ENCODE measurements at places on chromosomes 2 and 18.

- no peak for DNase-seq
These were observed 12.5 kb downstream of the KLHL29 start for GRCh38 chr2:23397478-23397877.

- DNase-seq, result no peak
These were observed 47.1 kb downstream of the KCMF1 start for GRCh38 chr2:85018049-85018447.

DNA sequence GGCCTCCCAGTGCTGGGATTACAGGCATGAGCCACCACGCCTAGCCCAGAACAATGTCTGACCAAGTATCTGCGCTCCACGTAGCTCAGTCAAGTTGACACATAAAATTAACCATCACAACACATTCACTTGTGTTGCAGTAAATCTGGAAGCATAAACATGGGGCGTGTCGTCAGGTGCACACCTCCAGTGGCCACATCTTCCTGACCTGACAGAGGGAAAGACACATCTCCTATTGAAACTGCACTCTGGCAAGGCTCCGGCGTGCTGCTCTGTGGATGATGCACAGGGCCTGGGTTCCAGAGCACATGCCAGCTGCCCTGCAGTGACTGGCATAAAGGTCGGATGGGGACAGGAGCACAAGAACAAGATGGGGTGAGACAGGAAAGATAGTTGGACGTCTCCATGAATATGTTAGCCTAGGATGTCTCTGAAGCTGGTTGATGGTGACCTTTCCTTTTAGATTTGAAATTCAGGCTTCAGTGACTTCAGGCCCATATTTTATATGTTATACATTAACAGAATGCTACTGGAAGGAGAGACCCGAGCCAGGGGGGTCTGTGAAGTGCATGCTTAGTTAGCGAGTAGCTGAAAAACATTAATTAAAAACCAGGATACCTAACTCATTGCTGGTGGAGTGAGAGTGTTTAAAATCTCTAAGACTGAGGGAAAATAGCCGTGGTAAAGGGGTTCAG is 10.9 kb downstream of the IMPA2 start:
- DNase-seq, result no peak

GRCh38 chr2:44548221-44549098 is 186.7 kb downstream of the CAMKMT start:
- no peak for DNase-seq

- no peak for DNase-seq
These were observed 117.3 kb downstream of the GALR1 start for GRCh38 chr18:77366720-77367641.

- DNase-seq, result no peak
These were observed 93.7 kb downstream of the LOXHD1 start for GRCh38 chr18:46563317-46563716.

DNA sequence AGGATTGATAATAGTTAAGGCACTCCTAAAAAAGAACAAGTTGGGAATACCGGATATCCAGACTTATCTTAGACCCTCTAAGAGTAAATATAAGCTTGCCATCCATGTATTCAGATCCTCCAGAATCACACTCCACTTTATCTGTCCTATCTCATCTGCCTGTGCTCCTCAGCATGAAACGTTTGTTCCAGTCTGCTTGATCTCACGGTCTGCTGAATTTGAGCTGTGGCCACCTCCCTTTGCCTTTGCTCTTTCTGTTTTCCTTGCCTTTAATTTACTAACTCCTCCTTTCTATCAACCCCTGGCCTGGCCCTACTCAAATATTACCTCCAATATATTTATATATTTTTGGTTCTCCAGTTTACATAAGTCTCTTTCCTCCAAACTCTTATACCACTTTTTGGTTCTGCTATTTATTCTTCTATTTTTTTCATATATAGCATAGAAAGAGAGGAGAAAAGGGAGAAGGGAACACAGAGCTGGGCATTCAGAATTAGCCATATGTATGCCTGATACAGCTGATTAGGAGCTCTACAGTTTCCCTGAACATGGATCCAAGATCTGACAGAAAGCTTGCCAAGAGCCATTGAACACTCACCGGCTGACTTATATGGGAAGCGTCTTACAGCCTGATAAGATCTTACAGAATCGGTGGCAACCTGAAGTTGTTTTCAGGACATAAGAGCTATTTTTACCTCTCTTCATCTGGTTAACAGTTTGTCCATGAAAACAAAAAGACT is 21.8 kb upstream of the DNAJC27 start:
- no peak for DNase-seq

DNA sequence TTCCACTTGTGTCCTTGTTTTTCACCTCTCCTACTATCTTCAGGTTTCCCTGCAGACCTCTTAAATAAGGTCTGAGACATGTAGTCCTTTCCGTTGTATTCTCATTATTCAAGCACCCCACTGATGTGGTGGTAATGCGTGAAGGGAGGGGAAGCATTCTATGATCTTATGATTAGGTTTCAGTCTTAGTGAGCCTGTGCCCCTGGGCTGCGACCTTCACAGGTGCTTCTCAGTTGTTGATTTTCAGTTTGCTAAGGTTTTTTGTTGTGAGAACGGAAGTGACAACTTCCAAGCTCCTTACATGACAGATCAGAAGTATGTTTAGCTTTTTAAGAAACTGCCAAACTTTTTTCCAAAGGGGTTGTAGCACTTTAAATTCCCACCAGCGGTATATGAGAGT is 41.3 kb downstream of the VPS54 start:
- DNase-seq, result no peak

GRCh38 chr18:67261931-67262552 is 254.5 kb downstream of the DSEL start:
- DNase-seq, result no peak

DNA sequence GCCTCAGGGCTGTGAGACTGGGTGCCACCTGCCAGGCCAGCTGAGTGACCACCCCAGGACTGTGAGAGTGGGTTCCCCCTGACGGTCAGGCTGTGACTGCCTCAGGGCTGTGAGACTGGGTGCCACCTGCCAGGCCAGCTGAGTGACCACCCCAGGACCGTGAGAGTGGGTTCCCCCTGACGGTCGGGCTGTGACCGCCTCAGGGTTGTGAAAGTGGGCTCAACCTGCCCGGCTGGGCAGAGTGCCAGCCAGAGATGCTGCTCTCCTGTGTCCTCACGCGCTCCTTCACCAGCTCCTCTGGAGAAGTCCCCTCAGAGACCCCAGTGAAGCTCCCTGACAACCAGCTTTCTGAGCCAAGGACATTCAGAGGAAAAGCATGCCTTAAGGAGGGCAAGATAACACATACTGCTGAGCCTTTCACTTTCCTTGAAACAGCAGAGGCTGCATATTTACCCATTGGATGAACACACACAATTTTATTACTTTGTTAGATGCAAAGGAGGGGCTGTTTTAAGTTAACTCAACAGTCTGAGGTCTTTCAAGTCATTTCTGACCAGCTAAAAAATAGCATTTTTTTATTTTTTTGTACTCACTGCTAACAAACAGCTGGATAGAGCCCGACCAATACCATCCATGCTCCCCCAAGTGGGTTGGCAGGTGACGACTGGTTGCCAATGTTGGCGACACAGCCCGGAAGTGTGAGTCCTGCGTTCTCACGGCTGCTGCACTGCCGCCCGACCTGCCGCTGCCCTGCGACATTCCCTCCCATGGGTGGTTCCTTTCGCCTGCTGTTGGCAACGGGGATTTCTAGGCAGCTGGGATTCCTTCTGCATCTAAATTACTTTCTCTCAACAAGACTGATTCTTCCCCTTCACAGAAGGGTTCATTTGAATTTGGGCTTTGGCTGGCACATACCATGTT is 70.7 kb downstream of the NDUFA10 start:
- no peak for DNase-seq

GRCh38 chr2:74735564-74735963 is 81.5 kb downstream of the SEMA4F start:
- DNase-seq, result no peak

DNA sequence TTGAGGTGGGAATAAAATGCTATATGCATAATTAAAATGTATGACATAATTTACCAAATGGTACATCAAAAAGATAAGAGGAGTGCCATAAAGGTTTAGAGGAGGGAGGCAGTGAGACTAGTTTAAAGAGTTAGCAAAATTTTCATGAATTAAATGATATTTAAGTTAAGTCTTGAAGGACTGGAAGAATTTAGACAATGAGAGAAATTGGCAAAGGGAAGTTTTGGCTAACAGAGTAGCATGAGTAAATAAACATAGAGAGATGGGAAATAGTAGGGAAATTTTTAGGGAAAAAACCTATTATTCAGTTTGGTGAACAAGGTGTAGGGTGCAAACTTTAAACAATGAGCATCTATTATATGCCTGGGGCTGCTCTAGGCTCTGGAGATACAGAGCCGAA is 68.8 kb downstream of the CAVIN2 start:
- no peak for DNase-seq

DNA sequence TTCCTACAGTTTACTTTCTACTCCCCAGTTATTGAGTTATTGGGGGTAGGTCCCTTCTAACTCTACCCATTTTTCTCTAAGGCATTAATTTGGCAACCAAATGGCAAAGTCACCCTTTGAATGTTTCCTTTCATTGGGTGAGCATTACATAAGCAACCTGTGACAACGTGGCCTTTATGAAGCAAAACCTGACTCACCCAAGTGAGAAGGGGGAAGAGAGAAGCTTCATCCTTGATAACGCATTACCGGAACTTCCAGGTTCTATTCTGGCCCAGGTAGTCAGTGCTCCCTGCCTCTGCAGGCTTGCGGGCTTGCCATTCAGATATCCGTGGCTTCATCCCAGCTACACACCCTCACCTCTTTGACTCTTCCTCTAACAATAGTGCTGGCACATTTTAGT is 39.1 kb upstream of the FAM124B start:
- DNase-seq, result no peak

GRCh38 chr2:160126315-160126714 is 63.9 kb upstream of the PLA2R1 start:
- DNase-seq, result no peak

- no peak for DNase-seq
These were observed 231.5 kb downstream of the AFF3 start for GRCh38 chr2:99910902-99911301.

- no peak for DNase-seq
These were observed 3.5 kb downstream of the RALB start for GRCh38 chr2:120255986-120256650.

GRCh38 chr2:84493514-84493913 is 22.8 kb upstream of the DNAH6 start:
- DNase-seq, result no peak

- no peak for DNase-seq
These were observed at the start of gene COL6A3 for GRCh38 chr2:237413777-237414661. Gene COL6A3 (minus strand): TSS chr2:237414164. CDS start chr2:237396817, 17,347 bp downstream.

DNA sequence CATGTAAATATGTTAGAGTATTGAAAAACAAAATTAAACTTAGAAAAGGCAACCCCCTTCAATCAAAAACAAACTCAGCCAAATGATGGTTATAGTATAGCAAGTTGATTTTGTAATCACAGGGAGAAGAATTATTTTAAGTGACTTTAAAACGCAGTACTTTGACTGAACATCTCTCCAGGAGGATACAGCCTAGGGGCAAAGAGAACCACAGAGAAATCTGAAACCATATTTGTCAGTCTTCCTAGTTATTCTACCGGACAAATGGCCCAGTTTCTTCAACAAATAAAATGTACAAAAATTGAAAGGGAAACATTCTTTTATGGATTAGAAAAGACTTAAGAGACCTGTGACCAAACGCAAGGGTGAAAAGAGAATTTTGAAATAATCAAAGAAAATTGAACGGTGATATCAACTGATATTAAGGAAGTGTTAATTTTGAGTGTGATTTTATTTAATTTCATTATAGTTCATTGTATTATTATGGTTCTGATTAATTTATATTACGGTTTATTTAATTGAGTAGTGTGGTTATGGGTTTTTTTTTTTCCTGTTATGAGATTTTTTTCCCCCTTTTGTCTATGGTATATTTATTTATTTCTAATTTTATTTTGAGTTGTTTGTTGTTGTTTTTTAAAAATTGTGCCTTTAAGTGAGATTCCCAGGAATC is 75.3 kb downstream of the HNRNPLL start:
- no peak for DNase-seq

DNA sequence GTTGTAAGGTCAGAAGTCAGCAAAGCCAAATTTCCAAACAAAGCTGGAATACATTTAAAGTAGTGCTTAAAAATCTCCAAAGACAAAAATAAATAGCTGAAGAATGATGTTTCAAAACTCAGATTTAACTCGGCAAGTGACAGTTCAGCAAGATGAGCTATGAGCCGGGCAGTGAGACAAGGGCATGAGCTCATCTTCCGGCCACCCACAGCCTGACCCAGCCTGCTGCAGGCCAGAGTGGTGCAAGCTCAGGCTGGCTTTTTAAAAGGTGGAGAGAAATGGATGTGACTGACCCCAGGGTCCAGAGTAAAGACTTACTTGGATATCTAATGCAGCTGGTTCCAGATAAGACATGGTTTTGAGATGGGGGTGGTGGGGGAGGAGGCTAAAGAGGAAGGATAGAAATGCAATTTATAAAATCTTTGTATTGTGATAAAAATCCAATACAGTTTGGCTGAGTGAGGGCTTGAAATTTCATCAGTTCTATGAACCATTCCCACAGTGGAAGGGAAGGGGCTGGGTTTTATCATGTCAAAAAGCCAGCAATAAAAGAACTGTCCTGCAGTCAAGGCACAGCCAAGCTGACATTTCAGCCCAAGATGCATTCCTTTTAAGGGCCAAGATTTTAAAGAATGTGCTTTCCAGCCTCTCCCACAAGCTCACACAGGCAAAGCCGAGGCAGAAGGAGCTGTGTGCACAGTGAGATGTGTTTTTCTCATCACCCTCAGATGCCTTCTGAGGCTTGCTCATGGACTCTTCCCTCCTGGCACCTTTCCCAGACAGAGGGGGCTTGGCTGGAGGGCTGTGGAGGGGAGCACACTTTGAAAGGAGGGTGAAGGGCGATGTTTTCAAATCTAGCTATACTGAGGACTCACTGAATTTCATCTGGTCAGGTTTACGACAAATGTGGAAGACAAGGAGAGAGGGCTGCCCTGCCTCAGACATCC is 97.9 kb upstream of the KLHL29 start:
- peak; percentile 35 for DNase-seq

DNA sequence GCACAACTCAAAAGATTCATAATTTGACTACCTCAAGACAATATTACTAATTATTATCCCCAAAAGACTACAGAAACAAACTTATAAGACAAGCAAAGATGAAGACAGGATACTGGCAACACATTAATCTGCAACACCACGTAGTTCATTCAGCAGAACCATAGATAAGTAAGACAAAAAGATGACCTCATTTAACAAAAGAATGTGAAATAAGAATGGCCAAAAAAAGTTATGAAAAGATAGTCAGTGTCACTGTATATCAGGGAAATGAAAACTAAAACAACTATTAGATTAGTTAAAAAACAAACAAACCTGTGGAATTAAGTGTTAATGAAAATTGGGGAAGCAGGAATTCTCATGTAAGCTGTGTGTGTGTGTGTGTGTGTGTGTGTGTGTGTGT is 19.4 kb downstream of the PSMD14 start:
- DNase-seq, result no peak
